ENCODE measurements at places on chromosomes 7 and 10.

DNA sequence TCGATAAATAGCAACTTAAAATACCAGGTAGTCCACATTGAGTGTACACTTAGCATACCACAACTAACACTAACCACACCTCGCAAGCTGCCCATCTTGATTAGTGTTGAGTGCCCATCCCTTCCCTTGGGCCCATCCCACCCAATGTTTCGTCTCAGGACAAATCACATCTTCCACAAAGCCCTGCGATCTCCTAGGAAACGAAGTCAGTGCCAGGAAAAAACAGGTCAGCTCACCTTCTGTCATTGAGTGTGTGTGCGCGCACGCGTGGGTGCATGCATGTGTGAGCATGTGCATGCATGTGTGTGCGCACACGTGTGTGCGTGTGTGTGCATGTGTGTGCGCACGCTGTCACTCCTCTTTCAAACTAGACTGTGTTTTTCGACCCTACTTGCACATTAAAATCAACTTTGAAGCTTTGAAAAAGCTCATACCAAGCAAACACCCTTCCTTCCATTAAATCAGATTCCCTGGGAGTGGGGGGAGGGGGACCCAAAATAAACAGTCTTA lies 48.8 kb upstream of the OPALIN start:
- no peak for DNase-seq

DNA sequence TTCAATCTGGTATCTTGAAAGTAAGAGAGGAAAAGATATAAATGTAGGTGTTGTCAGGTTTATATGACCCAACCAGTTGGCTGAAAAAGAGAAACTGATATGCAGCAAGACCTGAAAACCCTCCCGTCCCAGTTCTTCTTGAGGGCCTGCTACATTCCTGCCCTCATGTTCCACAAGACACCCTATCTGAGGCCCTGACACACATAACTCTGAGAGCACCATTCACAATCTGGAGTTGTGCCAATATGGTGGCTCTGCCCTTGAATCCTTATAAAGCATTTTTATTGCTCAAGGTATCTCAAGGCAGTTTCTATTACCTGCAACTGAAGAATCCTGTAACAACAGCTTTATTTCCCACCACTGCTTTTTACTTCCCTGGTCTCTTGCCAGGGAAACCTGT lies 17.0 kb downstream of the XPNPEP1 start:
- no peak for DNase-seq

DNA sequence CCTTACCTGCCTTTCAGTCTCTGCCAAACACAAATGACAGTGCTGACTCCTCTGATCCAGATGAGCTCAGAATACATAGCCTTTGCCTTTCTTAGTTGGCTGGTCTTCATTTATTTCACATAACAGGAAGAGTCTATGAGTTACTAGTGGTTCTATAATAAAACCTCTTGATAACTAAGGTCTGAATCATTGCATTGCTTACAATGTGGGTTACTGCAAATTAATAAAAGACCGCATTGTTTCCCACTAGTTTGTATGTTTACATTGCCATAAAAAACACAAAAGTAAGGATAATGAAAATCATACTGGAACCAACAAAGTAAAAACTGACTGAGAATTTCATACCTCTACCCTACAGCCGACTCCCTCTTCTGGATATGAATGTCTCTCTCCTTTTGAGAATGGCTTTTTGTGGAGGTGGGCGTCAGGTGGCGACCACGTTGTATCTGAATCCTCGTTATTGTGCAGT lies 62.0 kb upstream of the AKR1E2 start:
- no peak for DNase-seq

DNA sequence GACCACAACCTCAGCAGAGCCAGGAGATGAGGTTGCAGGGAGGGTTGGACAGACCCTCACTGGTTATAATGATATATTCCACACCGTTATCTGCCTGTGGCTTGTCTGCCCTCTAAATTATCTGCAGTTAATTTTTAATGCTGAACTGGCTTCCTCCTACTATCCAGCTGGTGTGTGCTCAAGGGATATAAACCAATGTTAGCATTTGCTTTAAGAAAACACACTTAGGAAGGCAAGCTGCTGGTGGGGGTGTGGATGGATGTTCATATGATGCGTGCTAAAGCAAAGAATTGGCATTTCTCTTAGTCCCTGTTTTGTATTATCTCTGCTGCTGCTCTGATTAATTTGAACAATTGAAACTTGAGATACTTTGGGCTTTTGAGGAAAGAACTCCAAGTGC lies 132.2 kb upstream of the NPVF start:
- DNase-seq, result no peak

GRCh38 chr7:99997545-99998137 lies 17.8 kb upstream of the ZKSCAN1 start:
- no peak for DNase-seq

DNA sequence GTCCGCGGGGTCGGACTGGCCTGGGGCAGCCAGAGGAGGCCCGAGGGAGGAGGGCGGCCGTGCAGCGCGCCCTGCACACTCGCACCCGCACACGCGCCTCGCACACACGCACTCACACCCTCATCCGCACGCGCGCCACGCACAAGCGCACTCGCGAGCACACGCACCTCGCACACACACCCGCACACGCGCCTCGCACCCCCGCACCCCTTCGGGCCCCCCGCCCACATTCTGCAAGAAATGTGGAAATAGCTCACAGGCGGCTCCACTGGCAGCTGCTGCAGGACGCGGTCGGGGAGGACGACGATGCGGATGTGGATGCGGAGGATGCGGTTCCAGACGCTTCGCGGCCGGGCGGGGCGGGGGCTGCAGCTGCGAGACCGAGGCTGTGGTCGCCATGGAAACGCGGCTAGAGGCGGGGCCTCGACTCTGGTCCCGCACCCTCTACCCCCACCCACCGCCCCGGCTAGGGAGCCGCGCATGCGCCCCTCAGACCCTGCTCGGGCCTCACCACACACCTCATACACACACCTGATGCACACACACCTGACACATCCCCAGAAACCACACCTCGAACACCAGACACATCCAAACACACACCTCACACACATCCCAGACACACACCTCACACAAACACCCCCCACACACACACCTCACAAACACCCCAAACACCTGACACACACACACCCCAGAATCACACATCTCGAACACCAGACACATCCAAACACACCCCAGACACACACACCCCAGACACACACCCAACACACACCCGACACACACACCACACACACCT lies at the start of gene CALY:
Gene CALY (minus strand): TSS at position 320 of the 793 bp plus-strand sequence. CDS start 7,907 bp downstream, outside the sequence.
- DNase-seq, result no peak

DNA sequence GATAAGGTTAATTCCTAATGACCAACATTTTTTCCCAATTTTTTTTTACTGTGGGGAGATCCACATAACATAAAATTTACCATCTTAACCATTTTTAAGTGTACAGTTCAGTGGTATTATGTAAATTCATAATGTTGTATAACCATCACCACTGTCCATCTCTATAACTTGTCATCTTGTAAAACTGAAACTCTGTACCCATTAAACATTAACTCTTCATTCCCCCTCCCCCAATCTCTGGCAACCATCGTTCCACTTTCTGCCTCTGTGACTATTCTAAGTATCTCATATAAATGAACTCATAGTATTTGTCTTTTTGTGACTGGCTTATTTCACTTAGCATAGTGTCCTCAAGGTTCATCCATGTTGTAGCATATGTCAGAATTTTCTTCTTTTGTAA lies 46.0 kb upstream of the HPS1 start:
- no peak for DNase-seq

- DNase-seq, result no peak
Measured at GRCh38 chr10:32065856-32066255, 9.6 kb upstream of the KIF5B start.

Data from NCI-H524 treated with DMSO at 0.1 percent for 48 hours (cell line).